Stimulated activated CD8-positive, alpha-beta memory T cell treated with anti-CD3 and anti-CD28 coated beads, Interleukin-2, amount 100 ng/mL, for 1 hour (primary cell): ENCODE measurements at places on chromosomes 2 and 18.

GRCh38 chr2:28567061-28567471 lies 71.2 kb downstream of the PLB1 start:
- DNase-seq, result no peak

DNA sequence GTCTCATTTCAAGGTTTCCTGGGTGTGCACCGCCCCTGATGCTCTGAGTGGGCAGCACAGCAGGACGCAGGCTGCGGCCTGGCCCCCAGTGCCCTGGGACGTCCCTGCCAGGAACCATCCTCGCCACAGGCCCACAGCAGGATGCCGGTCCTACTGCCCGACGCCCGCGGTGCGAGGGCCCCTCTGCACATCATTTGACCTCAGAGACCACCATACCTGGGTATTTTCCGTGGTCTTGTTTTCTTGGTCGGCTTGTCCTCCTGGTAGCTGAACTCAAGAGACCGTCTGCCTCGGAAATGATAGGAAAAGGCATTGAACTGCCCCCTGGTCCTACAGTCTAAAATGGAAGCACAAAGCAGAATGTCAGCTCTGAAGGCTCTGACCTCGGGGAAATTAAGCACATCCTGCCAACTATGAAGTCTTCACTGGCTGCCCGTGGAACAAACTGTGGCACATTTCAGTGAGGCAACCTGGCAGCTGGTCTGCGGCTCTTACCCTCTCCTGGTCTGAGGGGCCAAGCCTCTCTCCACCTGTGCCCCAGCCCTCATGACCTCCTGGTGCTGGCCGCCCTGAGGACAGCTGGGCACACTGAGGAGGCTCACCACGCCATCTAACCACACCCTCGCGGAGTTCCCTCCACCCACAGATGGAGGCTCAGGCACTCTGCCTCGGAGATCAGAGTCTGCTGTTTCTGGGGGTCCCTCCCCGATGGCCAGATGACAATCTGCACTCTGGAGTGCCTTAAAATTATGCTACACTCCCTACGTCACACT lies 105.0 kb downstream of the PXDN start:
- DNase-seq, result no peak

DNA sequence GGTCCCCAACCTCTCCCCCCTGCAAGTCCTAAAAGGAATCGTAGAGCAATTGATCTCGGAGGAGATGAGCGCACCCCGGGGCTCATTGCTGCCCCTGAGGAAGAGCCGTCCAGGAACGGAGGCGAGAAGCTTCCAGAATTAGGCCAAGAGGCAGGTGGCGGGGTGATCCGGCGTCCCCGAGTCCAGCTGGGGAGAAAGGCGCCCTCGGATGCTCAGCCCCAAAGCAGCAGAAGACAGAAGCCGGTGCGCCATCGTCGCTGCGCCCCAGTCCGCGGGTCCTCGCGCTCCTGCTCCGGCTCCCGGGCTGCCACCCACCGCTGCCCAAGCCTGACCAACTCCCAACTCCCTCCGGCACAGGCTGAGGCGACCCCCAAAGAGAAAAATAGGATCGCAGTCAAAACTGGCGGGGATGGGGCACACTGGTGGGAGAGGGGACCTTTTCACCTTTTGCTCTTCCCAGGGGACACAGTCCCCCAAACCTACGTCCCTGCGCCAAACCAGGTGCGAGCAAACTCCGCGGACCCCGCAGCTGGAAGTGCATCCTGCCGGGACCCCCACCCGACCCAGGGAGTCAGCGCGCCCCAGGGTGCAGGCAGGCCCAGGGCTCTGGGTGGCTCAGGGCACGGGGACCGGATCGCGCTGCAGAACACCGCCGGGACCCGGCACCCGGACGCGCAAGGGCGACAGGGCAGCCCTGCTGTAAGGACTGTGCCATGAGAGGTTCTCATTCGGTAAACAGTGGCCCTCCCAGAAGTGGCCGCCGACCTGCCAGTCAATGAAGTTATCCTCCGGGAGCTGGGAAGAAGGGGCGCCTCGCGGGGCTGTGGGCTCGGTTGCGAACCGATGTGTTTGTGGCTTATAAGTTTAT lies 8.4 kb upstream of the MEIS1 start:
- DNase-seq, result no peak

GRCh38 chr2:77169426-77169825 lies 352.8 kb downstream of the LRRTM4 start:
- no peak for DNase-seq

GRCh38 chr2:150404147-150404546 lies 83.3 kb downstream of the RND3 start:
- no peak for DNase-seq

DNA sequence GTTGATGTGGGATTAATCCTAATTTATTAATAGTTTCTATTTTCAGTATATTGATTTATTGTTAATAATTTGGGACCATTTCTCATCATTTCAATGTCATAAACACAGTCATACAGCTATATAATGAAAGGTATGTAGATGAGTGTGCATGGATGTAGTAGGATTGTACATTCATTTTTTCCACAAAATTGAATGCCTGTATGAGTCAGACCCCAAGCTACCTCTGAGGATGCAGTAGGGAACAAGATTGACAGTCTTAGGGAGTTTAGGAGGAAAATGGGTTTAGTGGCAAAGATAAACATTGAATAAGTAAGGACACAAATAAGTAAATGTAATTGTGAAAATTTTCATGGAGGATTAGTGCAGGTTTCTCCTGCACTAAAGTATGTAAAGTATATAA lies 14.1 kb upstream of the TMEFF2 start:
- no peak for DNase-seq

DNA sequence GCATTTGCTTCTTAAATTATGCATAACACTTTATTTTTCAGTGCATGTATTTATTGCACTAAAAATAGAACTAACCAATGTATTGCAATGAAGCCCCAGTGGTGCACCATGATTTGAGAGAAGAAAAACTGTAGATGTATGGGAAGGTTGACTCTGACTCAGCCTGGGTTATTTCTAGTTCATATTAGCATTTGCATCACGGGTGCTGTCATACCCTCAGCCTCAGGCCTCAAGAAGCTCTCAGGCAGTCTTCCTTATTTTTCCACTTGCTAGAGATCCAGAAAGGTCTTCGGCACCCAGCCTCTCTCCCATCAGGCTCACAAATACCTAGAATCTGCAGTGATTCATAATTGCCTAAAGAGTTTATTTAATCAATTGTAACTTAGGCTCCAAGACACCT lies 148.0 kb downstream of the DNER start:
- DNase-seq, result no peak

DNA sequence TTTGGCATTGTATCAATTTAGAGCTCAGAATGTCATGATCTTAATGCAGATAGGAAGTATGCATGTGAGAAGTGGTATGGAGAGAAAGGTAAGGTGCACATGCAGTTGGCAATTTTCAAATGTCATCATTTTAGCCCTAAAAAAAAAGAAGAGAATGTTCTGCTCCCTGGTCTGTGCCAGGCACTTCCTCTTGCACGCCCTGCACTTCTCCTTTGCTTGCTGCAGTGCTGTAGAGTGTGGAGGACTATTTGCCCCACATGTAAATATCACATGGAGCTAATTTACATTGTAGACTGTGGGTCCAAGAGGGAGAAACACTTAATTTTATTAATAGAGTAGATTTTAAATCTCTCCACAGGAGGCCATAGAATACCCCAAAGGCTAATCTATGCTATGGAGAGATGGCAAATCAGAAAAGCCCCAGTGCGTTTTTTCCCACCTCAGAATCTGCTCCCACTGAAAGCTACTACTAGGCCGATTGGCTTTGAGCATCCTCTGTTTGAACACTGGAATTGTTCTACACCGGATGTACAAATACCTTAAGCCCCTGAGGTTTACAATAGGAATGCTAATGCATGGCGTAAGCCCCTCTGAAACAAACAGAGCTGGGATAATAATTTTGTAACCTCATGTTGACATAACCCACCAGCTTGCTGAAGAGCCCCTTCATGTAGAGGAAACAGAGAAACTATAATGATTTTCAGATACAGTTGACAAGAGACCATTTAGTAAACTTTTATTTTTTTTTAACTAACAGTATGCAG lies 137.2 kb upstream of the KLHL14 start:
- no peak for DNase-seq

- no peak for DNase-seq
These were observed 14.8 kb downstream of the FBXO48 start for GRCh38 chr2:68452158-68452900.

DNA sequence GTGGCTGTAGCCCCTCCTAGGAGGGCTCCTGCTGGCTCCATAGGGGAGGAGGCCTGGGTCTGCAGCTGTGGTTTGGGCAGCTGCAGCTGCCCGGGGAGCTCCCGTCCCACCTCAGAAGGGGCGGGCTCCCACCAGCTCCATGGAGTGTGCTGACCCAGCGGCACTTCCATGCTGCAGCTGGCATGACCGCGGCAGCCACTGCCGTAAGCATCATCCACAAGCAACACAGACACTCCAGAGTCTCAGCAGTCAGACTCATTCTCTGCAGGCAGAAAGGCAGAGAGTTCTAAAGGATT lies 660.1 kb upstream of the RAB6C start:
- no peak for DNase-seq

GRCh38 chr18:42861271-42861670 lies 254.2 kb downstream of the RIT2 start:
- DNase-seq, result no peak

DNA sequence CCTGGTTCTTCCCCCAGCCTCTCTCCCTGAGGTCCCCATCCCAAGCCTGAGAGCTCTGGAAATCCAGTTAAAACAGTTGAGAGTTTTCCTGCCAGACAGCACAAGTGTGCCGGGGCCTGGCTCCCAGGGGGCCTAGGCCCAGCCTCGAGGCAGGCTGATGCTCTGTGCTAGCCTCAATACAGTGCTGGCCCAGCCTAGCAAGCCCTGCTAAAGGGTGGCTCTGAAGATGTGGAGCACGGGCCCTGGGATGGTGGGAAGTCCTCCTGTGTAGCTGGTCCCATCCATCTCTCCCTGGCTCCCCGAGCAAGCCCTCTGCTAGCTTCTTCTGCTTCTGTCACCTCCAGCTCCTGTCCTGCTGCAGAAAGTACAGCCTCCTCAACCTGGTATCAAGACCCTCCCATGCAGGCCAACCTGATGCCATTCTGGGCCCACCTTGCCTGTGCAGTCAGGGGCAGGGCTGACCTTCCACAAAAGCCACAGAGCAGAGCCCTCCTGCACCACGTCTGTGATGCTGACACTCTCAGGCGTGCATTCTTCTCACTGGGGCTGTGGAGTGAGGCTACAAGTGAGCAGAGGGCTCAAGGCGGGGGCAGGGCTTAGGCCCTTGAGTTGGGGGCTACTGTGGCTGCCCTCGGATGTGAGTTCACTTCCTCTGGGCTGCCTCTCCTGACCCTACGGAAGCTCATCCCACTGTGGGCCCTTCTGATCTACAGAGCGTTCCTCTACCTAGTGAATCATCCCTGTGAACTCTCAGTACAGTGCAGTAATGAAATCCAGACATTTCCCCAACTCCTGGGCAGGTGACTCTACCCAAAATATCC lies 60.1 kb upstream of the LAPTM4A start:
- no peak for DNase-seq

- DNase-seq, result no peak
These were observed 153.6 kb downstream of the GBX2 start for GRCh38 chr2:236014408-236015131.

- no peak for DNase-seq
These were observed 157.5 kb downstream of the ZEB2 start for GRCh38 chr2:144362401-144362800.

DNA sequence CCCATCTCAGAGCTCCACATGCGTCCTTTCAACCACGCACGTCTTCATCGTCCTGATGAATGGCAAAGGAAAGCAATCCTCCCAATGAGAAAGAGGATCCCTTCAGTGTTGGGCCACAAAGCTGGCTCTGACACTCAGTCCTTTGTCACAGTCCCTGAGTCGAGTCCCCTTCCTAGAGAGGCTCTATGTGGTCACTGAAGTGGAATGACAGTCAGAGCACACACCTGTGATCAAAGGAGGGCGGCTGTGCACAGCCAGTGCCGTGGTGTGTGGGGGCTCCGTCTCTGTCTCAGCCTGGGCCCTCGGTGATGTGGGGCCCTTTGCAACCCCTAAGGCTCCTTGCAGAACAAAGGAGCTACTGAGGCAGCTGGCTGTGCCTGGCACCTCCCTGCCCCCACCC lies 157.3 kb upstream of the APCDD1 start:
- DNase-seq, result no peak

DNA sequence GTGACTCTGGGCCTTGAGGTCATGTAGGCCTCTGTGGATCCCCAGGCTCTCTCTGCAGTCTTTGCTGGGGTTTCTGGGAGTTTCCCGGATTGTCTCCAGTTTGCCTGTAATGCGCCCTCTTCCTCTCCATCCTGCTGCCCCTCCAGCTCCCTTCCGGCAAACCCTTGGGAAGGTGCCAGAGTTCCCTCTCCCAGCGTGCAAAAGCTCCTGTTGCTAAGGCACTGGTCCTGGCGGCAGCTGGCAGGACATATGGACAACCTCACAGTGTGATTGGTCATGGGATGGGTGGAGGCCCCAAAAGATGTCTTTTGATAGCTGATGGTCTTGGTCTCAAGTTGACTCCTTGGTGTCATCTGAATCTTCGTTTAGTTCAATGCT lies 320.1 kb downstream of the CYP26B1 start:
- no peak for DNase-seq
